ENCODE measurements at places on chromosomes 2 and 18. TPM values are rescaled to one million over a fixed set of nuclear protein-coding genes. Genes with fewer than 3 reads are reported as not detected.

GRCh38 chr2:85024372-85025047, 53.5 kb downstream of the KCMF1 start:
- DNase-seq: no peak

DNA sequence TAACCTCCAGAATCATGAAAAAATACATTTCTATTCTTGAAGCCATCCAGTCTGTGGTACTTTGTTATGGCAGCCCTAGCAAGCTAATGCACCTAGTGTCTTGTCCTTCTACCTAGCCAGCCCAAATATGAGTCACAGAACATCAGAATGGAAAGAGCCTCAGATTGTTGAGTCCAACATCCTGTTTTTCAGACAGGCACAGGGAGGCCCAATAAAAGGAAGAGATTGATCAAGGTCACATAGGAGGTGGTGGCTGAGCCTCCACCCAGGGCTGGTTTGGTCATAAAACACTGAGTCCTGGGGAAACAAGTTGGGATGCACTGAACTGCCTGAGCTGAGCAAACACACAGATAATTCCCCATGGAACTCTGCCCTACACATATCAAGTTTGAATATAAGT, 195.5 kb downstream of the TTC32 start:
- DNase-seq: no peak

DNA sequence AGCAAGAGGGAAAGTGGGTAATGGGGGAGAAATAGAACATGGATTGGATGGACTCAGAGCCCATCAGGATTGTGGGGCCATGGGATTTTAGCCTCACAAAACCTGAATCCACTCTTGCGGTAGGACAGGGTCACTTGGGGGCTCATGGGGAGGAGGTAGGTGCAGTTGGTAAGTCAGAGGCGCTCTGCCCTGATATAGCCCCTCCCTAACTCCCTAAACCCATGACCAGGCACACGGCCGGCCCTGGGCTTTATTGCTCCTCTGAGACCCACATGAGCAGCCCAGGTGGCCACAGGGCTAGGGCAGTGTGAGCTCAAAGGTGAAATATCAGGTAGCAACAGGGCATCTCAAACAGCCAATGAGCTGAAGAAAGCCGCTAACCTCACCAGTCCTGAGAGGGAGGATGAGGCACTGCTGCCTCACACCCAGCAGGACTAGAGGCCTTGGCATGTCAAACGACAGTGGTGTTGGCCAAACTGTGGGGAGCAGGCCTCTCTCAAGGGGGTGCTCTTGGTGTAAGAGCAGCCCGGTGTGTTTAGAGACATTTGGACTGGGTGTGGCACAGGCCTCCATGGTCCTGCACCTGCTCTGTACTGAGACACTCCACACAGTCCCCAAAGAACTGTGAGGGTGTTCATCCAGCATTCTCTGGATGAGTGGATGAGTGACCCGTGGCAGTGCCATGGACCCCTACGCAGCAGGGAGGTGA, 90.8 kb upstream of the HS6ST1 start:
- no peak for DNase-seq

DNA sequence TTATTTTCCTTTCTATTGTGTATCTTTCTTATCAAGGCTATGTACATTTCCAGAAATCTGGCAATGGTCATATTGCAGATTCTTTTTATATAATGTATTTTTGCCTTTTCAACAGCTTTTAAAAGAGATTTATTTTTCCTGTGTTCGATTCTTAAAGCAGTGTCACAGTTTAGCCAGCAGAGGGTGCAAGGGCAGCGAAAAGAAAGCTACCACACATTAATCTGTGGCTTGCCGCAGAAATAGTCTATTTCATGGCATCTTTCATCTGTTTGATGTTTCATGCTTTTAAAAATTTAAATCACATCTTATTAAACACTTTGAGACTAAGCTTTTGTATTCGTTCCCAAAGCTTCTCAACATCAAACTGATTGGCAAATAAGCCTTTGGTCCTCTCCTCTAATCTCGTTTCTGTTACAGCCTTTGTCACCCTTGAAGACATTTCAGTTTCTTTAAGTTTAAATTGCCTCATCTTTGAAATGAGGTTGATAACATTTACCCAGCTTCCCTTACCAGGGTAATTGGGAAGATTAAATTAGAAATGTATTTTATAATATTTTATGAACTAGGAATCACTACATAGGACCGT, 73.3 kb downstream of the PIK3C3 start:
- DNase-seq: peak; percentile 19

OSGEPL1 gene
- total RNA-seq: 8.9 TPM

DPYSL5 gene
- not detected for total RNA-seq

NEU2 gene
- total RNA-seq: not detected

RNF138 gene
- 64.7 TPM for total RNA-seq

Data from activated naive CD4-positive, alpha-beta T cell treated with anti-CD3 and anti-CD28 coated beads, Interleukin-2, amount 50 U/mL, for 72 hours (primary cell).